Posterior vena cava (tissue), 2 donors: ENCODE measurements at places on chromosomes 4 and X. TPM values are rescaled to one million over a fixed set of nuclear protein-coding genes. Genes with fewer than 3 reads are reported as not detected.

Gene SPANXA2
- total RNA-seq = not detected

Gene MTTP
- total RNA-seq = not detected

Gene CTAG1A
- not detected for total RNA-seq

Gene RAI2
- 32.5 TPM for total RNA-seq

Gene KDR
- 14.5 TPM for total RNA-seq

Gene RTL5
- 8.9 TPM for total RNA-seq

Gene SLC2A9
- total RNA-seq = 10.3 TPM

Gene GSX2
- not detected for total RNA-seq

Gene ITIH6
- total RNA-seq = not detected

Gene ARX
- total RNA-seq = not detected

Gene MAGIX
- total RNA-seq = 2.8 TPM

Gene BMPR1B
- 8.9 TPM for total RNA-seq

Gene IL3RA
- total RNA-seq = 5.4 TPM

Gene NPY1R
- 147 TPM for total RNA-seq

Gene ATP1B4
- total RNA-seq = not detected

Gene PPP1R2C
- not detected for total RNA-seq

Gene CYLC1
- total RNA-seq = not detected

Gene ASB12
- total RNA-seq = not detected

Gene TNIP3
- total RNA-seq = not detected

Gene SLC30A9
- total RNA-seq = 42.1 TPM

Gene TRIM2
- total RNA-seq = 29.1 TPM

Gene DMRTC1
- total RNA-seq = not detected

Gene CXCR3
- 0.32 TPM for total RNA-seq

Gene MAML3
- total RNA-seq = 6.3 TPM

Gene POF1B
- total RNA-seq = 1.5 TPM

Gene CT45A1
- total RNA-seq = not detected

Gene AP1AR
- total RNA-seq = 13.5 TPM

Gene MXD4
- 43.7 TPM for total RNA-seq

Gene DTHD1
- total RNA-seq = 0.38 TPM

Gene CT45A2
- total RNA-seq = not detected

Gene SPANXN3
- not detected for total RNA-seq

Gene CTAG2
- not detected for total RNA-seq

Gene SLC6A14
- not detected for total RNA-seq

Gene EDA2R
- 3.9 TPM for total RNA-seq

Gene CLDN24
- not detected for total RNA-seq

Gene NEUROG2
- not detected for total RNA-seq

Gene AMTN
- total RNA-seq = not detected

Gene RBM46
- not detected for total RNA-seq

Gene RNF128
- not detected for total RNA-seq

Gene MID1
- 36.5 TPM for total RNA-seq

Gene BRS3
- not detected for total RNA-seq
